PC-3 (cell line): ENCODE measurements at places on chromosomes 12 and 14. TPM values are rescaled to one million over a fixed set of nuclear protein-coding genes. Genes with fewer than 3 reads are reported as not detected.
A peak's percentile ranks its signal among the peaks of the same experiment; 100 is the strongest.

Gene STON2
- 12.3 and 16.1 TPM in 2 replicates for total RNA-seq

Gene OR4Q2
- not detected in 2 replicates for total RNA-seq

Gene OVCH1
- total RNA-seq, result not detected in 2 replicates

Gene GPR33
- total RNA-seq, result not detected in 2 replicates

Gene NTF3
- not detected in 2 replicates for total RNA-seq

Gene HSPB8
- total RNA-seq, result 8.4 and 11.4 TPM in 2 replicates

Gene MYH6
- not detected in 2 replicates for total RNA-seq

Gene CHST11
- total RNA-seq, result 53.5 and 56.7 TPM in 2 replicates

Gene POU6F1
- total RNA-seq, result 0.17 and 6.9 TPM in 2 replicates

Gene HHIPL1
- 0.84 and 0.92 TPM in 2 replicates for total RNA-seq

Gene SLC22A17
- 12.0 and 13.2 TPM in 2 replicates for total RNA-seq

DNA sequence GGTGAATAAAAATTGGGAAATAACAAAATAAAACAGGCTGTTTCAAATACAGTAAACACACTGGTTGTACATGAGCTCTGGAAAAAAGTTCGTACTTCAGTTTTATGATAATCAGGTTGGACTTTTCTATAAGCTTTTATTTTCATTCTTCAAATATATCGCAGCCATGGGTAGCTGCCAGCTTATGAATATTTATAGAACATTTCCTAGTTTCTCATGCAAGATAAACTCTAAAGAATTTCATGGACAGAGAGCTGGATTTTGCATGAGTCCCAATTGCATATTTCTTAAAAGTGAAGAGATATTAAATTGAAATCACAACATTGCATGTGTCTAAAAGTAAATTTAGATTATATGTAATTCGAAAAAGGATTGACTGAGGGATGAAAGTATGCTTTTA is 827.6 kb downstream of the SLC6A15 start:
- no peaks in the 10 kb centered on the region for H3K27me3 ChIP-seq
- H3K36me3 ChIP-seq, result no peaks in the 10 kb centered on the region
- H3K27ac ChIP-seq, result no peak overlapping the region

DNA sequence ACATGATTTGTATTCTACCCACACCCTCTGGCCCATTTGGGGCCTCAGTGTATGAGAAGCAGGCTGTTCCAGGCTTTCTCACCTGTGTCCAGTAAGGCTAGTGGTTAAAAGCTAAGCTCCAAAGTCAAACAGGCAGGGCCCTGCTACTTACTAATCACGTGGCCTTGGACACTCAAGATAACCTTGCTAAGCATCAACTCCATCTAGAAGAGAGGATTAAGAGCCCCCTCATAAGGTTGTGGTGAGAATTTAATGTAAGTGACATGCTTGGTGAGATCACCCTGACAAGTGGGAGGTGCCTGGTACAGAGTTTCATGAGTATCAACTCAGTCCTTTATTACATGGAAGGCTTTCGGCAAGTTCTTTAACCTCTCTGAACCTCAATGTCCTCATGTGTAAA is 17.8 kb downstream of the ACSM4 start:
- no peaks in the 10 kb centered on the region for H3K4me1 ChIP-seq
- no peak overlapping the region for H3K27ac ChIP-seq
- H3K4me3 ChIP-seq, result no peak overlapping the region
- H3K27me3 ChIP-seq, result peaks cover 32% of the 10 kb centered on the region
- H3K36me3 ChIP-seq, result no peaks in the 10 kb centered on the region
- no peak for DNase-seq

DNA sequence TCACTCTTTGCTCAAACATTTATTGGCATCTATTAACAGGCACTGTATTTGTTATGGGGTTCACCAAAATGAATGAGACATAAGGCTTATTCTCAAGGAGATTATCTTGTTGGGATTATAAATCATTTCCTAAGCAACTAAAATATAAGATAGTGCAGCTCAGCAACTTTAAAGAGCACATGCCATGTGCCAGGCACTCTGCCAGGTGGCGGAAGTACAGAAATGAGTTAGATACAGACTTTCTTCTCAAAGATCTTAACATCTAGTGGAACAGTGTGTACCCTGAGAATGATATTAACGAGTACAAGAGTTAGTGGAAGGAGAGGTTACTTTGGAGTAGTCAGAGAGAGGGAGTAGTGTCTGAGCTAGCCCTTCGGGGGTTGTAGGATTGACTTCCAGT is 28.4 kb upstream of the TOMM20L start:
- H3K4me3 ChIP-seq, result no peak overlapping the region
- H3K27ac ChIP-seq, result no peak overlapping the region
- peaks cover 48% of the 10 kb centered on the region; the same call in 1 of the 2 replicates for H3K36me3 ChIP-seq
- DNase-seq, result no peak
- H3K4me1 ChIP-seq, result no peaks in the 10 kb centered on the region

- no peaks in the 10 kb centered on the region for H3K4me1 ChIP-seq
- H3K4me3 ChIP-seq, result no peak overlapping the region
- no peak overlapping the region for H3K27ac ChIP-seq
- peaks cover 14% of the 10 kb centered on the region for H3K36me3 ChIP-seq
These were observed 10.1 kb downstream of the PCNX4 start for GRCh38 chr14:60101786-60102185.

DNA sequence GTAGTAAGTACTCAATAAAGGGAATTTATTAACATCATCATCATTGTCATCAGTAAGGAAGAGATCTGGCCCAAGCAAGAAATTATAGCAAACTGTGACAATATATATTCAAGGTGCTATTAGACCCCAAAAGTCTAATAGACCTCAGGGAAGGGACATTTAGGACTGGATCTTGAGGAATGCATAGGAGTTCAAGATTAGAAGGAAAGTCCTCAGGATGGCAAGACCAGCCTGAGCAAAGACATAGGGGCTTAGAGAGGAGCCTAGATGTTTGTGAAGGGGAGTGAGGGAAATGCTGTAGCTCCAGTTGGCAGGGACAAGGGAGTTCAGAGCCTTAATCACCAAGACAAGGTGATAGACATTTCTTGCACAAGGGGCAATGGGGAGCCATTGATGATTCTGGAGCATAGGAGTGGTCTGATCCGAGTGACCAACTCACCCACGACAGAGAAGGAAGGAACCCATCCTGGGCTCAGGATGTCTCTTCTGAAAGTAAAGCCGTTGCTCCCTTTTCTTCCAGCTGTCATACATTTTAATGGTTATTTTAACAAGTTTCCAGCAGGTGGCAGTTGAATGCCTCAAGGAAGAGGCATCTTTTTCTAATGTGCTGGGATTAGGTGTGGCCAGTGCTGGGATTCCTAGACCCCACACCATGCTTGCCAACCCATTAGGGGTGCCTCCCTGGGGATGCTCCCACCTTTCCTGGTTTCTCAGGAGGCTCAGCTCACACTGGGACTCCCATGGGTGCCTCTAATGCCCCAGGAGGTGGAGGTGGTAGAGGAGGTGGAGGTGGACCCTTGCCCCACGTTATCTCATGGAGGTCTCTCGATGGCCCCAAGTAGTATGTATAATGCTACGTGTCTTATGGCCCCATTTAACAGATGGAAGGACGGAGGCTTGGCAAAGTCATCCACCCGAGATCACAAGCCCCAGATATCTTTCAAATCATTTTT is 37.8 kb downstream of the PHETA1 start:
- H3K36me3 ChIP-seq, result no peaks in the 10 kb centered on the region
- H3K27ac ChIP-seq, result no peak overlapping the region
- no peaks in the 10 kb centered on the region for H3K4me1 ChIP-seq
- peak; percentile 83 for DNase-seq

DNA sequence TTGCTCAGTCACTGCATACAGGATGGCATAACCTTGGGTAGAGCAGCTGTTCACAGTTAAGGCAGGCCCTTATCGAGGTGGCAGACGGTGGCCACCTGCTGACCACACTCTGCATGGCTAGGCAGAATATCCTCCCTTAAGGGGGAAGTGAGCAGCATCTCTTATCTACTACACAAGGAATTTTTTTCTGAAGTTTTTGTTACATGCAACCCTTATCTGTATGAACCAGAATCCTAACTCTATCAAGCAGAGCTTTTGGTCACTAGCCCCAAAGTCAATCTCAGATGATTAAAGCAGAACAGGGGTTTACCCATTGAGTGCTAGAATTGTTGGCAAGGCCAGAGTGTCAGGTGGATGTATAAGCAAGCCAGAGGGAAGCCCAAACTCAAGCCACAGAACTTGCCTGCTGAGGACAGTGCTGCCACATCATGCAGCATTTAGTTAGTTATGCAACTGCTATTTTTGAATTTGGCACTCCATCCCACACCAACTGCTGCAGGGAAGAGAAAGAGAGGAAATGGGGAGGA is 192.8 kb downstream of the TBX5 start:
- no peaks in the 10 kb centered on the region for H3K36me3 ChIP-seq
- DNase-seq, result peak; percentile 18
- H3K27ac ChIP-seq, result no peak overlapping the region
- peaks cover 35% of the 10 kb centered on the region for H3K27me3 ChIP-seq

DNA sequence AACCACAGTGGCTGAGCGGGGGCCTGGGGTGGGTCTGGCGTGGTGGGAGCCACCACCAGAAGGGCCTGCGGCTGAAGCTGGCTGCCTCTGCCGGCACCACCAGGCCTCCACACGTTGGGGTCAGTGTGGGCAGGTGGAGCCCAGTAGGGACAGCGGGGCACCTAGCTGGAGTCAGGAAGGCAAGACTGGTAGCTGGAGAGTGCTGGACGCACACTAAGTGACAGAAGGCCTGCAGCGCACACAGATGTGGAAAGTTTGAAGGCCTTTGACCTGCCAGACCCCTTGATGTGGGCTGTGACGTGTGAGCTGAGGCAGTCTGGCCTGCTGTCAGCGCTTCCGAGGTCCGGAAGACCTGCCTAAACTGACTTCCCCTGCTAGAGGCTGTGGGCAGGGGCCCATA is 26.3 kb downstream of the RIN3 start:
- peak overlapping the region; percentile 74 for H3K27ac ChIP-seq
- DNase-seq, result no peak
- H3K36me3 ChIP-seq, result no peaks in the 10 kb centered on the region
- H3K4me1 ChIP-seq, result peaks cover 20% of the 10 kb centered on the region
- no peak overlapping the region for H3K4me3 ChIP-seq

GRCh38 chr12:54350743-54351142 is 13.5 kb downstream of the GPR84 start:
- no peak overlapping the region for H3K4me3 ChIP-seq
- no peaks in the 10 kb centered on the region for H3K4me1 ChIP-seq
- no peak for DNase-seq
- peaks cover 36% of the 10 kb centered on the region for H3K36me3 ChIP-seq

- H3K4me3 ChIP-seq, result no peak overlapping the region
- DNase-seq, result no peak
These were observed 23.4 kb upstream of the BMP4 start for GRCh38 chr14:53979747-53980642.

DNA sequence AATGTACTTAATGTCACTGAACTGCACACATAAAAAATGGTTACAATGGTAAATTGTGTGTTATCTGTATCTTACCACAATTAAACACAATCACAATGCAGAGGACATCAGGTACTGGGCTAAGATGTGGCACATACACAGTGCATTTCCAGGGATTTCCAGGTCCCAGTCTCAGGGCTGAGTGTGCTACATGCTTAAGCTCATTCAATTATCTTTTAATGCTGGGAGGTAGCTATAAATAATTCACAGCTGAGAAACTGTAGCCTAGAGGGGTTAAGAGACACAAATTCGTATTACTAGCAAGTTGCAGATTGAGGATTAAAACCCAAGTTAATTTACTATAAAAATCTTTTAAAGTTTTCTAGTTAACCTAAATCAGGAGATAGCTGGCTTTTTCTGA is 67.1 kb downstream of the CRACR2A start:
- H3K27me3 ChIP-seq, result no peaks in the 10 kb centered on the region
- no peak overlapping the region for H3K27ac ChIP-seq
- H3K36me3 ChIP-seq, result no peaks in the 10 kb centered on the region
- no peak overlapping the region for H3K4me3 ChIP-seq

DNA sequence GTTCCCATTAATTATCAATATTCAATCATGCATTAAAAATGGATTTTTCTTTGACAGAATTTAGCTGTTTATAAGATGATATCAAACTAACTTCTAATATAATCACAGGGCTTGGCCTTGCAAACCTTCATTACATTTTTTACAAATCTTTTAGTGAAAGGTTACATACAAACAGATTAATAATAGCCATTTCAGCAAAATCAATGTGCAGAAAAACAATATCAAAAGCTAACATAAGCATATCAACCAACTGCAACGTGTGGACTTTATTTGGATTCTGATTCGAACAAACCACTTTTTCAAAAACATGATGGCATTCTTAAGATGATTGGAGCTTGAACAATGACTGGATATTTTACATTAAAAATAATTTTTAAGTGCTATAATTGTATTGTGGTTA is 93.6 kb downstream of the OTX2 start:
- no peaks in the 10 kb centered on the region for H3K36me3 ChIP-seq
- H3K4me1 ChIP-seq, result no peaks in the 10 kb centered on the region
- H3K27me3 ChIP-seq, result peaks cover 84% of the 10 kb centered on the region

GRCh38 chr12:91506452-91506851 is 323.8 kb upstream of the DCN start:
- no peaks in the 10 kb centered on the region for H3K36me3 ChIP-seq
- H3K27ac ChIP-seq, result no peak overlapping the region
- no peaks in the 10 kb centered on the region for H3K27me3 ChIP-seq
- DNase-seq, result no peak
- H3K4me1 ChIP-seq, result no peaks in the 10 kb centered on the region

GRCh38 chr12:52860102-52860823 is 11.5 kb upstream of the KRT78 start:
- no peak overlapping the region for H3K4me3 ChIP-seq
- no peaks in the 10 kb centered on the region for H3K36me3 ChIP-seq
- H3K27ac ChIP-seq, result peak overlapping the region; percentile 42

- H3K27ac ChIP-seq, result no peak overlapping the region
- H3K36me3 ChIP-seq, result no peaks in the 10 kb centered on the region
- H3K27me3 ChIP-seq, result no peaks in the 10 kb centered on the region
- H3K4me1 ChIP-seq, result no peaks in the 10 kb centered on the region
- no peak for DNase-seq
- H3K4me3 ChIP-seq, result no peak overlapping the region
These were observed 251.4 kb downstream of the LRIG3 start for GRCh38 chr12:58668871-58669270.

- no peaks in the 10 kb centered on the region for H3K27me3 ChIP-seq
- H3K4me1 ChIP-seq, result no peaks in the 10 kb centered on the region
- no peak overlapping the region for H3K4me3 ChIP-seq
- DNase-seq, result peak; percentile 17
- H3K36me3 ChIP-seq, result no peaks in the 10 kb centered on the region
- H3K27ac ChIP-seq, result no peak overlapping the region
These were observed 129.3 kb upstream of the SSTR1 start for GRCh38 chr14:38078393-38078792.

DNA sequence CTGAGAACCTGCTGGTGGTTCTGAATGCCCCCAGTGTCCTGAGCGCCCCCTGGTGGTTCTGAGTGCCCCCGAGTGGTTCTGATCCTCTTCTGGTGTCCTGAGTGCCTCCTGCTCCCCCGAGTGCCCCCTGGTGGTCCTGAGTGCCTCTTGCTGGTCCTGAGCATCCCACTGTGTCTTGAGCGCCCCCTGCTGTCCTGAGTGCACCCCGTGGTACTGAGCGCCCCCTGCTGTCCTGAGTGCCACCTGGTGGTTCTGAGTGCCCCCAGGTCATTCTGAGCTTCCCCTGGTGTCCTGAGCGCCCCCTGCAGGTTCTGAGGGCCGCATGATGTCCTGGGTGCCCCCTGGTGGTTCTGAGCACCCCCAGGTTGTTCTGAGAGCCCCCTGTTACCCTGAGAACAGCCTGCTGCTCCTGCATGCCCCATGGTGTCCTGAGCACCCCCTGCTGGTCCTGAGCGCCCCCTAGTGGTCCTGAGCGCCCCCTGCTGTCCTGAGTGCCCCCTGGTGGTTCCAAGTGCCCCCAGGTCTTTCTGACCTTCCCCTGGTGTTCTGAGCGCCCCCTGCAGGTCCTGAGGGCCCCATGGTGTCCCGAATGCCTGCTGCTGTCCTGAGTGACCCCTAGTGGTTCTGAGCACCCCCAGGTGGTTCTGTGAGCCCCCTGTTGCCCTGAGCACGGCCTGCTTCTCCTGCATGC is 1165.4 kb downstream of the TMEM121 start:
- H3K4me1 ChIP-seq, result no peaks in the 10 kb centered on the region
- DNase-seq, result no peak
- H3K4me3 ChIP-seq, result no peak overlapping the region
- H3K27me3 ChIP-seq, result no peaks in the 10 kb centered on the region
